ENCODE measurements at places on chromosomes 7 and 10. TPM values are rescaled to one million over a fixed set of nuclear protein-coding genes. Genes with fewer than 3 reads are reported as not detected.
A peak's percentile ranks its signal among the peaks of the same experiment; 100 is the strongest.

GRCh38 chr10:119801998-119802538, 70.6 kb downstream of the MCMBP start:
- DNase-seq: no peak

- peak; percentile 88 for DNase-seq
Measured at GRCh38 chr10:11986593-11987216, 55.9 kb downstream of the UPF2 start.

Gene ELMO1
- total RNA-seq: 21.2 TPM

Gene CCDC172
- not detected for total RNA-seq

DNA sequence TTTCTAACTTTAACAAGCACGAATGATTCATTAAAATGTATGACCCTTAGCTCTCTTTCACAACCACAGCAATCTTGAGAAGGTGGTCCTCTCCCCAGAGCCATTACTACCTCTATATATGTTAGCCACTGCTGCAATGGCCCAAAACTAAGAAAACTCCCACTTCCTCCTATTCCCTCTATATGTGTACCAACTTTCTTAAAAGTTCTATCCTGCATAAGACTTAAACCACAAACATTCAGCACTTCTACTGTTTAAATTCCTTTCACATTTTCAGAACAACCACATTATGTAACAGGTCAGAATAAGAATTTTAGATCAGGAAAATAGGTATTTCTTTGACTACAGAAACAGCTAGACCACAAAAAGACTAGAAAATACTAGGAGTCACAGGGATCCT, 36.2 kb downstream of the WASL start:
- no peak for DNase-seq

DNA sequence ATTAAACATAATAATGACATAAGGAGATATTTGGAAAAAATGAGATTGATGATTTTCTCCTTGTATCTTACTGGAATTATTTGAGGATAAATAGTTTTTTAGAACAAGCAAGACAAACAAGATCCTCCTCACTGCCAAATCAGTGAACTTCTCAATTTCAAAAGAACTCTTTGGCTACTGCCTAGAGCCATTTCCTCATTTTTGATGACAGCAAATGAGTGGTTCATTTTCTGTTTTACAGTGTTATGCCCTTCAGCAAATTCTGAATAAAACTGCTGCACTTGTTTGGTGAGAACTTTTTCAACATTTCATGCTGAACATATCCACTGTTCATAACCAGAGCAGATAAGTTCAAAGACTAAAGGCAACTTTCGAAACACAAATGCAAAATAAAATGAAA, 42.5 kb upstream of the AHR start:
- no peak for DNase-seq

Gene CHN2
- 56.5 TPM for total RNA-seq

- no peak for DNase-seq
Measured at GRCh38 chr10:69345402-69345801, 67.1 kb downstream of the HK1 start.

Gene EPO
- 6.4 TPM for total RNA-seq

GRCh38 chr7:154451480-154452457, 399.6 kb downstream of the DPP6 start:
- no peak for DNase-seq

- no peak for DNase-seq
Measured at GRCh38 chr7:82616059-82616728, 172.6 kb upstream of the CACNA2D1 start.

Gene TDRD1
- total RNA-seq: 0.05 TPM

Gene NANOS1
- total RNA-seq: 0.05 TPM

DNA sequence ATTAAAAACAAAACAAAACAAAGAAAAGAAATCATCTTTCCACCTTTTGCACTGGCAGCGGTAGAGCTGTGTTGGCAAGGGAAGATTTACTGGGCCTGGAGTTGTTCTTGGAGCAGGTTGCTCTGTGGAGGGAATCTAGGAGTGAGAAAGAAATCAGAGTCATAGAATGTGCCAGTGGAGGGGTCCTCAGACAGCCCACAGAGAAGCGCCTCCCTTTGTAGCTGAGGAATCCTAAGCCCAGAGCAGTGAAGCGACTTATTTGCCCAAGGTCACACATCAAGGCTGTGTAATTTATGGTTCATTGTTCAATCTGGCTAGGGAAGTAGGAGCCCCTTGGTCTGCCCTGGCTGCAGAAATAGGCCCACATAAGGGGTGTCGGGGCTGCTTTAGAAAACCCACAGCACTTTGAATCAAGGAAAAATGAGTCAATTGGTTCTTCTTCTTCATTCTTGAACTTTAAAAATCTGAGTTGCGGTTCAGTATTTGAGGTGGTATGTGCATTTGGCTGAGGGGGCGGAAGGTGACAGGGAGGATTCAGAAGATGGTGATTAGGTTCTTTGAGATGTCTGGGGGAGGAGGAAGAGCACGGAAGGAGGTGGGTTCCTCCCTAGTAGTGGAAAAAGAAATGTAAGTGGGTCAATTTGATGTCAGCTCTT, 253.7 kb downstream of the PTEN start:
- DNase-seq: no peak

DNA sequence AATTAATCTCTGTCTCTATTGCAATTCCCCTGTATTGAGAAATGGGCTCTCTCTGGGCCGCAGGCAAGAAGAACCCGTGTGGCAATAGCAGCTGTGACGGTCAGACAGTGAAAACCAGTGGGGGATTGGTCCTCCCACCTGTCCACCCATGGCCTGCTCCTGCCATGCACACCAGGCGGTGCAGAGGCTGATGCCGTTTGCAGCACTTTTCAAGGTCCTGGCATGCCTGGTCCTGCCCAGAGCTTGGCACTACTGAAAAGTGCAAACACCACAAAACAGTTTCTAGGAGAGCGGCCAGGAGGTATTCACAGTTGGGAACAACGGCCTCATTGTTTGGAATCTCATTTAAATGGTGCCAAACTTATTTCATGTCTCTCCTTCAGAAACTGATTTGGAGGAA, 41.5 kb downstream of the PSPH start:
- DNase-seq: peak; percentile 73

GRCh38 chr7:40105879-40106473, 28.4 kb downstream of the MPLKIP start:
- no peak for DNase-seq

Gene STX1A
- 2.9 TPM for total RNA-seq

- no peak for DNase-seq
Measured at GRCh38 chr7:85851571-85852193, 664.8 kb upstream of the SEMA3D start.

Gene TM9SF3
- total RNA-seq: 69.7 TPM

Gene NUP42
- total RNA-seq: 16.5 TPM

Gene WNT8B
- not detected for total RNA-seq

DNA sequence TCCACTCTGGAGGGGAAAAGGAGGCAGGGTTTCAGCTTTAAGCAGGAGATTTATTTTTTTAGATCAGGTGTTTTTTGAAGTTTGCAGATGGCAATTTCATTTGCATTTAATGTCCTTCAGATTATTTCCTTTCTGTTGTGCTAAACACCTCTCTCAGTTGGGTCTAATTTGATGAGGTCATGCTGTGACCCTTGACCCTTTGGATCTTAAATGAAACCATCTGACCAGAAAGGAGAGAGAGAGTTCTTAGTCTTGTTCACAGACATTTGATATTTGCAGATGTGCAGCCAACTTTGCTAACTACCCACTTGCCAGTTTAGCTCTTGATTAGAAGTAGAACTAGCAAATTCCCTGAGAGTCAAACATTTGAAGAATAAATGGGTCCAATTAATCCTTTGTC, 101.5 kb upstream of the RAB11FIP2 start:
- no peak for DNase-seq

Gene AKR1C4
- total RNA-seq: 292 TPM

Gene NEURL1
- total RNA-seq: 1.7 TPM

- DNase-seq: no peak
Measured at GRCh38 chr7:129855234-129855673, 97.5 kb downstream of the UBE2H start.

DNA sequence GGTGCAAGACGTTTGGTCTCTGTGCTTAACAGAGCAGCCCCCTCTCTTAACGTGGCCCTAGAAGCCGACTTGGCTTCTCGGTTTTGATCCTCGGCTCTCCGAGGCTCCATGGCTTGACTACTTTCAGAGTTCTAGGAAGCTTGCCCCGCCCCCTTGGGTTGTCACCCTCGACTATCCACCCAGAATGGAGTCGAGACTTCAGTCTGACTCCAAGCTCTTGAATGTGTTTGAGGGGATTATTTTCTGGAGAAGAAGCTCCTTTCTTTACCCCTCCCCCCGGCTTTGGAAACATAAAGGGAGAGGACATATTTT, 448 bp downstream of the SEC24C start:
- no peak for DNase-seq

DNA sequence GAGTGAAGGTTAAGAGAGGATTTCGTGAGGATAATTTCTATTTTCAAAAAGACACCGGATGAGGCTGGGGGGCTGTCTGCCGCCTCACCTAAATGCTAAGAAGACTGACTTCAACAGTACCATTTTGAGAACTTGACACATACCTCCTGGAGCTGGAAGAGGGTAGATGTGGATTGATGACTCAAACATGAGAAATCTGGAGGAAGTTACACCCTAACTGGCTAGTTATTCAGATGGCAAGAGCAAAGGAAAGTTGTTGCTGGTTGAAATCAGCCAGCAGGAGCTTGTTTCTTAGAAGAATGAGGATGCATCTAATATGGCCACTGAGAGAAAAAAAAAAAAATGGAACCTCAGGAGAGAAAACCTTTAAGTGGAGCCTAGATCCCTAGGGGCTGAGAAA, 76.2 kb upstream of the KIAA1217 start:
- DNase-seq: no peak

- peak; percentile 81 for DNase-seq
Measured at GRCh38 chr10:124524991-124525653, 63.5 kb downstream of the LHPP start.

GRCh38 chr7:107977048-107977447, 25.9 kb downstream of the LAMB1 start:
- DNase-seq: no peak

Gene ZNF467
- 18.9 TPM for total RNA-seq

- no peak for DNase-seq
Measured at GRCh38 chr10:75430000-75430763, 1.2 kb upstream of the LRMDA start.

Gene ZKSCAN1
- total RNA-seq: 99.9 TPM

DNA sequence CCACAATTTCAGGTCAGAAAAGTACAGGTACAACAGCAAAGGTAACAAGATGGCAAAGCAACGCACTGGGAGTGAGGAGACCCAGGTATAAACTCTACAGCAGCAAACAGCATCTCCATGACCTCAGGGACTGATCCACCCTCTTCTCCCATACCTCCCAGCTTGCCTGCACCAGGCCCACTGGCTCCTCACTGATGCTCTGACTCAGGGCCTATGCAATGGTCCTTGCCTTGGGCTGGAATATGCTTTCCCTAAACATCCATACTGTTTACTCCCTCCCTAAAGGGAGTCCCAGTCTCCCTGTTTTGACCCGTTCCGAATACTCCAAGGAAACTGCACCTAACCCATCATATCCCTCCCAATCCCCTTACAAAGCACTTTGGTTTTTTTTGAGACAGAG, 60.4 kb downstream of the UPF2 start:
- DNase-seq: no peak

- no peak for DNase-seq
Measured at GRCh38 chr7:3987426-3987927, 686.4 kb downstream of the SDK1 start.

Gene GNAT3
- not detected for total RNA-seq

- DNase-seq: no peak
Measured at GRCh38 chr7:48096273-48096672, 7.2 kb downstream of the UPP1 start.

DNA sequence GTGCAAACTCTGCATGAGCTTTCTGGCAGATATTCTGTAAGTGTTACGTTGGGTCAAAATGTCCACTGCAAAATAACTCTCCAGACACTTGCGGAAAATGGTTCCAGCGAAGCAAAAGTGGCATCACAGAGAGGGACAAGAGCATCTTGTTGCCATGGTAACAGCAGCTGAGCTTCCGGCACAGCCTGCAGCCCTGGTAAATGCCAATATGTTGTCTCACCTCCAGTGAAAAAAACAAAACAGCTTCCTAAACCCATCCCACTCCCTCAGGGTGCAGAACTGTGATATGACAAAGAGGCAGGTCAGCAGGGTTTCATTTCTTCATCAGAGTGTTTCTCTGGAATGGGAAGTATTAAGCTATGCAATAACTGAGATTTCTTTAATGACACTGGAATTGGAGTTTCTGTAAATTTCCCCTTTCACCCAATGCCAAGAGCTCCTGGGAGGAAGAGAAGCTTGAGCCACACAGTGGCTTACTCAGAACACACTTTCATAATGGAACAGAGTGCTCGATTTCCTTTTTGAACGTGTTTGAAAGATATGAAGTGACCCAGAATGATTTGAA, 65.6 kb downstream of the FOXI2 start:
- no peak for DNase-seq

- DNase-seq: no peak
Measured at GRCh38 chr10:98368644-98369043, 46.3 kb downstream of the PYROXD2 start.

- DNase-seq: peak; percentile 65
Measured at GRCh38 chr10:79404231-79404609, 41.2 kb downstream of the ZCCHC24 start.

GRCh38 chr10:97683556-97684367, 3.3 kb downstream of the AVPI1 start:
- no peak for DNase-seq

Gene FAM25G
- total RNA-seq: not detected

DNA sequence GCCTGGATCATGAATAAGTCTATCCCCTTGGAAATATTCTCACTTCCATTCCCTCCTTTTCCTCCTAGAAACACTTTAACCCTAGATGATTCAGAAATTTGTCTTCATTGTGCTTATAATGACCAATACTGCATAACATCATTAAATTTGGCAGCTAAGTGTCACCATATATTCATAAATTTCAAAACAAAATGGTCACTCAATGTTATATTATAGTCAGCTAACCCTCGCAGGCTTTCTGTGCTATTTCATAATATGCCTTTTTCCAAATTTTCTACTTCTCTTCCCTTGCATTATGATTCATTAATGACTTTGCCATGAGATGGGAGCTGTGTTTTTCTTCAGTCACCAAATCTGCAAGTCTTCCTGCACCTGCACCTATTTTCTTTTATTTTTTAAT, 308.3 kb upstream of the AKR1E2 start:
- no peak for DNase-seq

DNA sequence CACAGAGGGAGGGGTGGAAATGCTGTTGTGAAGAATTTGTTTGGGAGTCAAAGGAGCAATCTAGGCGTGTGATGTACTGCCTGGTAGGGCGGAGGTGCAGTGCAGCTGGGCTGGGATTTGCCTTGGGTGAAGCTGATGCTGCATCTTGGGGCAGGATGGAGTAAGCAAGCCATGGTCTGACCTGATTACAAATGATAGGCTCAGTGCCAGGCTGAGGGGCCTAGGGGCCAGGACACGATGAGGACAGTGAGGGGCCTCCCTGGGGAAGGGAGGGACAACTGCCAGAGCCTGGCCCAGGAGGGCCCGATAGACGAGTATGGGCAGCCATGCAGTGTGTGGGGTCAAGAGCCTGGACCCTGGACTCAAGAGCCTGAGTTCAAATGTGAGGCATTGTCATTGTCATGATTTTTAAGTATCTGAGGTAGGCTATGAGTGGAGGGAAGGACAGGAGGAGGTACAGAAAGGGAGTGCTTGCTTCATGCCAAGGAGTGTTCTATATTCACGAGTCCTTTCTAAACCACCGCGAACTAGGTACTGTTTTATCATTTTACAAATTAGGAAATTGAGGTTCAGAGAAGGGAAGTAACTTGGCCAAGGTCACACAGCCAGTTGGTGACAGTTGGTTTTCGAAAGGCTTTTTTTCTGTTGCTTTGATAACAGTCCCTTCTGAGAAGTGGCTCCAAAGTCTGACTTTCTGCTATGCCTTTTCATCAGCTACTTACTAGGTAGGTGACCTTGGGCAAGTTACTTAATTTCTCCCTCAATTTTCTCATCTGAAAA, 29.7 kb downstream of the HIF1AN start:
- DNase-seq: no peak
